Naive B cell (primary cell): ENCODE measurements at places on chromosomes 7 and 10. TPM values are rescaled to one million over a fixed set of nuclear protein-coding genes. Genes with fewer than 3 reads are reported as not detected.

- peak; percentile 12 for DNase-seq
These were observed 1.4 kb upstream of the THSD7A start for GRCh38 chr7:11833431-11833830.

GRCh38 chr7:113856010-113856409, 62.8 kb downstream of the PPP1R3A start:
- DNase-seq = no peak

Gene PTPRZ1
- not detected for polyA plus RNA-seq

GRCh38 chr10:90319188-90319914, 538.5 kb downstream of the HTR7 start:
- DNase-seq = no peak

GRCh38 chr7:41661596-41661995, 41.3 kb downstream of the INHBA start:
- no peak for DNase-seq

GRCh38 chr7:33278095-33278494, 148.7 kb downstream of the BBS9 start:
- no peak for DNase-seq
